ENCODE measurements at places on chromosomes 16 and 17.
A peak's percentile ranks its signal among the peaks of the same experiment; 100 is the strongest.

DNA sequence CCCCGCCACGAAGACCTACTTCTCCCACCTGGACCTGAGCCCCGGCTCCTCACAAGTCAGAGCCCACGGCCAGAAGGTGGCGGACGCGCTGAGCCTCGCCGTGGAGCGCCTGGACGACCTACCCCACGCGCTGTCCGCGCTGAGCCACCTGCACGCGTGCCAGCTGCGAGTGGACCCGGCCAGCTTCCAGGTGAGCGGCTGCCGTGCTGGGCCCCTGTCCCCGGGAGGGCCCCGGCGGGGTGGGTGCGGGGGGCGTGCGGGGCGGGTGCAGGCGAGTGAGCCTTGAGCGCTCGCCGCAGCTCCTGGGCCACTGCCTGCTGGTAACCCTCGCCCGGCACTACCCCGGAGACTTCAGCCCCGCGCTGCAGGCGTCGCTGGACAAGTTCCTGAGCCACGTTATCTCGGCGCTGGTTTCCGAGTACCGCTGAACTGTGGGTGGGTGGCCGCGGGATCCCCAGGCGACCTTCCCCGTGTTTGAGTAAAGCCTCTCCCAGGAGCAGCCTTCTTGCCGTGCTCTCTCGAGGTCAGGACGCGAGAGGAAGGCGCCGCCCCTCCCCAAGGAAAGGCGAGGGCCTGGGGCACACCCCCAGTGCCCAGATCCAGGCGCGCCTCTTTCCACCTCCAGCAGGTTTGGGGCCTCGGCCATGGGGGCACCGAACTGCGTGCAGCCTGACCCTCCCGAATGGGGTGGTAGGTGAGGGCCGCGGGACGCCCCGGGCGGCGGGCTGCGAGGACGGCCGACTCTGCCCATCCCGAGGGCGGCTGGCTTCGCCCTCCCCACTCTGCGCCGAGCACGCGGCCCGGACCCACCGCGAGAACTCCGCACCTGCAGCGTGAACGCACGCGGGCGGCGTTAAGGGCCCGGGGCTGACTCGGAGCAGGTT, 664 bp downstream of the HBQ1 start:
- peak; percentile 80 for DNase-seq

DNA sequence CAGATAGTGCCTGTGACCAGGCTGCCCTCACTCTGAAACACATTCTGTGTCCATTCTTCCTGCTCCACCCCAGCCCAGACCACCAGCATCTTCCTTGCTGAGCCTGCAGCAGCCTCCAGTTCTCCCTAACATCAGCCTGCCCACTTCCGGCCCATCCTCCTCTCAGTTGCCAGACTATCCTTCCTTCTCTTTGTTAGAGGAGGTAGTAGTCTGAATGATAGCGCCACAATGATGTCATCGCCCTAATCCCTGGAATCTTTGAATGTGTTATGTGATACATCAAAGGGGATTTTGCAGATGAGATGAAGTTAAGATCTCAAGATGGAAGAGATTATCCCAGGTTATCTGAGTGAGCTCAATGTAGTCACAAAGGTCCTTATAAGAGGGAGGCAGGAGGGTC, 3.2 kb upstream of the ZDHHC1 start:
- no peak for DNase-seq

- DNase-seq: no peak
These were observed 10.9 kb downstream of the COPS3 start for GRCh38 chr17:17269926-17270773.

GRCh38 chr17:4204710-4205173, 59.0 kb downstream of the ANKFY1 start:
- no peak for DNase-seq

GRCh38 chr17:82399041-82399441, 19.1 kb upstream of the HEXD start:
- DNase-seq: no peak

DNA sequence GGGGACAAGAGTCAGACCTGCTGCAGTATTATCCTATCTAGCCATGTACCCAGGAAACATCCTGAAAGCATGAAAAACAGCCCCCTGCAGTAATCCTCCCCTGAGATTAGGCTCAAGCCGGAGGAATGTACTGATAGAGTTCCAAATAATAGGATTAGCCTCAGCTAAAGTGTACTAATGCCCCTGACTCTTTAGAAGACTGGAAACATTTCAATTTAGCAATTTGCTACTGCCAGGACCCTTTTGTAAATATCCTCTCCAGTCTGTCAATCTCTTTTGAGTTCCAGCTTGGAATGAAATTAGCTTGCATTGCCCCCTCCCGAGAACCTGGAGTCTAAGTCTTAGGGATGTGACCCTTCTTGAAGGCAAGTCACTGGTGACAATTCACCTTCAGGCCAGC, 110.8 kb upstream of the DNAH9 start:
- DNase-seq: no peak

DNA sequence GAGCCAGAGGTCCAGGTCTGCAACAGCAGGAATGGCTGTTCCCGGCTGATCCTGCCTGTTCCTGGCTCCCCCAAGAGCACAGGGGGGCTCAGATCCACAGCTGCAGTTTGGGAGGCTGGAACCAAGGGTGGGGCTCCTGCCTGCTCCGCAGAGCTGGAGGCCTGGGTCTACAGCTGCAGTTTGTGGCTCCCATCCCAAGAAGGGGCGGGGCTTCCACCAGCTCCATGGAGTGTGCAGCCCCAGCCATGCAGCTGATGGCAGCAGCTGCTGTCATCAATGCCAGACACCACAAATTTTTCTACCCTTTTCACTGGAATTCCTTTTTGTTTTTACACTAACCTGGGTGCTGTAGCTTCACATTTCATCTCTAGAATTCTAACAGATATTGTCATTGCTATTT, 135.4 kb upstream of the KIF2B start:
- no peak for DNase-seq

DNA sequence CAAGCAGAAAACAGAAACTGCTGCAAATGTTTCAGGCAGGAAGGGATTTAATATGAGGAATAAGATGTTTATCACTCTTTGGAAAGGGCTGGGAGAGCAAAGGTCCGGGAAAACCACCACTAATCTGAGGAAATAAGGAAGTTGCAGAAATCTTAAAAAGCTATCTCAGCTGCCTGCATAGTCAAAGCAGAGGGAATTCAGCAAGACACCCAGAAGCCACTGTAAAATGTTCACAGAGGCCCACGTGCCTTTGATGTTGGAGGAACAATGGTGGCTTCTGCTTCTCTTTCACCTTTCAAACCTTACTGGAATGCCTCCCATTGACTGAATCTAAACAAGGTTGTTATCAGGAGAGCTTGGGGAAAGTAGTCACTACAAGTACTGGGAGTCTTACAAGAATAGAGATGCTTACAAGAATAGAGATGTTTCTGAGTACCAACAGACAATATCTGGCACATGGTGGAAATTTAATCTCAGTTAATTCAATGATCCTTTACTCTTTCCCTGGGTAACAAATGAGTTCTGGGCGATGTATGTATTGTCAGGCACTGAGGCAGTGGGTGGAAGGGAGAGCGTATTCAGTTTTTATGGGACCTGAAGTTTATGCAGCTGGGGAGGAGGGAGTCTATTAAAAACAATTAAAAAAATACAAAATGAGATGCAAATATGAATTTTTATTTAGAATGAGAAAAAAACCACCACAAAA, 56.1 kb upstream of the MED13 start:
- no peak for DNase-seq

DNA sequence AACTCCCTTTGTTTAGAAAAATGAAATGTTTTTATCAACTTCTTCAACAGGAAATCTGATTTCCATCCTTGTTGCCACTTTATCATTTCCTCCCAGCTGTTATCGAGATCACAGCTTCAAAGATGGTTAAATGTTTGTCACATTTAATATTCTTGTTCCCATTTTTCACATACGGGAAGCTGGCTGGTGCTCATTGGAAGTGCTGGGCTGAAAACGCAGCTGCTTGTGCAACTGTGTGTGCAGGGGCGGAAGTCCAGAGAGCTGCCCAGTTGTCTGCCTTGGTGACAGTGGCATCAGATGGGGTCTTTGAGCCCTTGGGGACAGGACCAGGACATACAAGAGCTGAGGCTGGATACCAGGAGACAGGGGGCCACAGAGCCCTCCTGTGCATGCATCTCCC, 549.2 kb upstream of the CDH11 start:
- no peak for DNase-seq

- no peak for DNase-seq
These were observed 9.3 kb downstream of the NUBP1 start for GRCh38 chr16:10752843-10753523.

DNA sequence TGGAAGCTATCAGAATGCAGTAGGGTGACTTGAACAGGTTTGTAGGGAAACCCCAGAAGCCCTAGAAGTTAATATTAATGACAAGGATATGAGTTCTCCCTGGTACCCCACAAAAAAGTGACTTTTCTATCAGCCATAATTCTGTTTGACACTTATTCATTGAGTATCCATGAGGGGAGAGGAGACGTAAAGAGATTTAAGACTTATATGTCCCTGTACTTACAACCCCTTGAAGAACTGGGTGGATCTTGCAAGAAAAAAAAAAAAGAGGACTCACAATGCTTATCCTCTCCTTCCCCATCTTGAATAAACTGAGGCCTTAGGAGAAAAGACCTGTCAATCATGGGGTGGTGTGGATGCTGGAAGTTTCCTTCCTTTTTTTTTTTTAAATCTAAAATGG, 203.5 kb downstream of the CBLN1 start:
- no peak for DNase-seq

GRCh38 chr16:79347277-79347676, 253.3 kb downstream of the MAF start:
- no peak for DNase-seq

DNA sequence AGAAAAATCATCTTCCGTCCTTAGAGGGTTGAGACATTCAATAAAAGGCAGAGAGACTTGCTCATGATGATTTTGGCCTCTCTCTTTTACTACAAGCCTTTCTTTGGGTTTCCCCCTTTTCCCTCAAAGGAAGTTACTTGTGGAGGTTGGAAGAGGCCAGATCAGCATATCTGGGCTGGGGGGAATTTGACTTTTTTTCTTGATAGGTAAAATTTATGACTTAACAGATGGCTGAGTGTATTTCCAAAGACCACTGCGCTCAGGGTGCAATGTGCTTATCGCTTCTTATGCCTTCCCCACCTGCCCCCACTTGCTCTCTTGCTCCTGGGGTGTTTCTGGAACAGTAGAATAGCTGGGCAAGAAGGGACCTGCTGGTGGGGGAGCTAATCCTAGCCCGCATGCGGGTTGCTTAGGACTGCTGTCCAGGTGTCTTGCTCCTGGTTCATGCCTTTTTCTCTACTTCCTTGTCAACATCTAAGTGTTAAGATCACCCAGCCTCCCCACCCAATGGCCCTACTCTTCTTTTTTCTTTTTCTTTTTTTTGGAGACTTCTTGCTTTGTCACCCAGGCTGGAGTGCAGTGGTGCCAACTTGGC, 131.9 kb downstream of the MSI2 start:
- DNase-seq: no peak

DNA sequence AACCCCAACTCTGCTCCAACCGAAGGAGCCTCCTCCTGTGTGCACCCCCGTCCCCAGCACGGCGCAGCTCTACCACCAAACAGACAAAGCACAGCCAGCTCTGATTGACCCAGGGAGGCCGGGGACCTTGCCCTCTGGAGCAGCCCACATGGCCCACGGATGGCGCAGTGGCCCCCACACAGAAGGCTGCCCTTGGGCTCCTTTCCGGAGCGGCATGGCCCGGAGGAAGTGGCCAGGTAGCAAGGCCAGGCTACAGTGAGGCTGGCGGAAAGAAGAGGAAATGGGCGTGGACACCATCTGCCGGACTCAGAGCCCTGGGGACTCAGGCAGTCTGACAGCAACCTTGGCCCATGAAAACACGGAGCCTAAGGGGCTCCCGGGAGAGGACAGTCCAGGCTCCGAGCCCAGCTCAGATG, 19.9 kb upstream of the ZC3H18 start:
- DNase-seq: no peak

DNA sequence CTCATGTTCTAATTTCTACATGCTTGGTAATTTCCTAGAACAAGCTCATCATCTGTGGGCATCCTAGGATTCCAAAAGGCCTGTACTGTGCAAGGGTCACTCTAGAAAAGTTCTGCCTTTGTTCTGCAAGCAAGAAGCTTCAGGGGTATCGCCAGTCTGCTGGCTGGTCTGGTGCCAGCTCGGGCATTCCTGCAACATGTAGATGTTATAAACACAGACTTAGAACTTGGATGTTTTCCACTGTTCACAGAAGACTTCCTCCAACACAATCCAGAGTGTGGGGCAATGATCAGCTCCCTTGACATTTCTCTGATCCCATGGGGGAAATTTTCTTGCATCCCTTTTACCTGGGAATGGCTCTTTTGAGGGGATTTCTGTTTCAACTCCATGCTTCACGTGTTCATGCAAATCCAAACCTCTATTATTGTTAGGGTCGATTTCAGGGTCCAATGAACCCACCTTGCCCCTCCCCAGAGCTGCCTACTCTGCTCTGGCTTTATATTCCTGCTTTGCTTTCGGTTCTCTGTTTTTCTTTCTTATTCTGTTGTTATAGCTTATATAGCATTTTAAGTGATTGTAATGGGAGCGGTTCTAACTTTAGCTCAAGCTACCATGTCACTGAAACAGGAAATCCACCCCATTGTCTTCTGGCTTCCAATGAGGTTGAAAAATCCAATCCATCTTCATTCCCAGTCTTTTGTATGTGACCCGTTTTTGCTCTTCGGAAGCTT, 25.3 kb downstream of the UBE2O start:
- no peak for DNase-seq

GRCh38 chr16:60811051-60811608, 1225.1 kb downstream of the CDH8 start:
- DNase-seq: no peak

DNA sequence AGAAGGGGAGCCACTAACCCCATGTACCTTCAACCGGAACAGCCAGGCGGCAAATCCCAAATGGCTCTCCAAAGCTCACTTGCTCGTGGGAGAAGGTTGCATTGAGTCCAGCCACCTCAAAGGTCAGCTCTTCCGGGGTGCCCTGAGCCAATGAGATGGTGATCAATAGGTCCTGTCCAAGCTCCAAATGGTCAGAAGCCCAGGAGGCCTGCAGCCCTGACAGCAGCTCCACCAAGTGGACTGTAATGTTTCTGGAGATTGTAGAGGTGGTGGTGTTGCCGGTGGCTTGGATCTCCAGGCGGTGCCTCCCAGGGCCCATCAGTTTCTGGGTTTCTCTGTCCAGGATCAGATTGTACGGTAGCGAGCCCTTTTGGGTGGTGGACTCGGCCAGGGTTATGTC, 39.9 kb upstream of the BCO1 start:
- DNase-seq: no peak

GRCh38 chr17:50206604-50207293, 5.3 kb upstream of the COL1A1 start:
- no peak for DNase-seq

- DNase-seq: no peak
These were observed 51.0 kb upstream of the GPRC5B start for GRCh38 chr16:19935694-19936093.
